ENCODE measurements at places on chromosomes 16 and 17.

DNA sequence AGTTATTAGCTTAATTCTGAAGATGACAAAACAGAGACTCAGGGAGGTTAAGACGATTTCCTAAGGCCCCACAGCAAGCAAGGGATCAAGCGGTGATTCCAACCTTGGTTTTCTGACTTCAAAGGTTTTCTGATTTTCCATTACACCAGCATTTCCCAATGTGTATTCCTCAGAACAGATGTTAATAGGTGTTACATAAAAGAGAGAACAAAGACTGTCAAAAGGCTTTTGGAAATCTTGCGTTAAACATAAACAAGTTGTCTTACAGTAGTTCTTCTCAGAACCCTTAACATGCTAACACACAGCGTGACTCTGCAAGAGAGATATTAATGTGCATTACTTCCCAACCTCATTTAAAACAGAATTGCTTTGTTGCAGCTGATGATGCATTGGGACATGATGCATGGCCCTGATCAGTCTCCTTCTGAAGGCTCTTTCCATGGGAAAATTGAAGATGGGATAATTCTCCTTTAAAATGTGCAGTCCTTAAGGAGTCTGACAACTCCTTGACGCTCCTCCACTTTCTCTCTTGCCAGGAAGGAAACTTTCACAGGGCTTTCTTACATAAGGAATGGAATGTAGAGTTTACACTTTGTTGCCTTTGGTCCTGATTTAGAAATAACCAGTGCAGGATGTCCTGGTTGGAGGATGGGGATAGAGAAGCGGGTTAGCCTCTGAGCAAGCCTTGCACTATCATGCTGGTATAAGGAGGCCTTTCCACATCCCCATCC lies 21.5 kb upstream of the MMD start:
- DNase-seq, result no peak

- DNase-seq, result no peak
Observed at GRCh38 chr17:12693640-12694039, 27.9 kb downstream of the MYOCD start.

- DNase-seq, result peak; percentile 66
Observed at GRCh38 chr16:23679274-23679985, 741 bp downstream of the PLK1 start.

GRCh38 chr17:61254904-61255303 lies 144.7 kb upstream of the TBX2 start:
- DNase-seq, result no peak

DNA sequence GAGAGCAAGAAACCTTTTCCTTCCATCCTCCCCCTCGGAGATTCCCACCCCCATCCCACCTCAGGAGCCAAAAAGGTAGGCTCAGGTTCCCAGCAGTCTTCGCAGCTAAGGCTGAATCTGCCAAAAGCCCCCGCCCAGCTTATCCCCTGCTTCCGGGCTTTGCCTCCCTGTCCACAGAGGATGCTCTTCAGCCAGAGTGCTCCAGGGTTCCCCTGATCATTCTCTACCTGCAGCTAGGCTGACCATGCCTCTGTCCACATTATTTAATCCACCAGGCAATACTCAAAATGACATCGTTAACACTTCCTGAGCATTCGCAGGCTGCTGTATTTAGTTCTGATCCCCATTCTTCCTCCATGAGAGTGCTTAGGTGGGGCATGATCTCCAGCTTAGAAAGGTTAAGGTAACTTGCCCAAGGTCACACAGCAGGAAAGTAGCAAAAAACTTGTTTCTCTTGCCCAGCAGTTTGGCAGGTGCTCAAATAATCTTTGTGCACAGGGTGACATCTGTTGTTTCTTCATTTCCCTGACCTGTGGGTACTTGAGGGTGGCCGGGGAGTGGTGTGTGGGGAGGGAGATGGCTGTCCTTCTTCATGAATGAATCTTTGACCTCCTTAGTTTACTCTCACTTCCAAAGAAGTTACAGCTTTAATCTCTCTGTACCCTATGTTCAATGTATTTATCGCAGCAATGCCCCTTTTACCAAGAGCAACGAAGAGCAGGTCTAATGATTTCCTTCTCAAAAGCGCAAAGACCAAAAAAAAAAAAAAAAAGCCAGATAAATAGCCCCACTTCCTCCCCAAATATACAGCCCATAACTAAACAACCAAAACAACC lies 848 bp upstream of the TBKBP1 start:
- no peak for DNase-seq

- DNase-seq, result no peak
Observed at GRCh38 chr16:4922721-4923342, 14.1 kb downstream of the PPL start.

DNA sequence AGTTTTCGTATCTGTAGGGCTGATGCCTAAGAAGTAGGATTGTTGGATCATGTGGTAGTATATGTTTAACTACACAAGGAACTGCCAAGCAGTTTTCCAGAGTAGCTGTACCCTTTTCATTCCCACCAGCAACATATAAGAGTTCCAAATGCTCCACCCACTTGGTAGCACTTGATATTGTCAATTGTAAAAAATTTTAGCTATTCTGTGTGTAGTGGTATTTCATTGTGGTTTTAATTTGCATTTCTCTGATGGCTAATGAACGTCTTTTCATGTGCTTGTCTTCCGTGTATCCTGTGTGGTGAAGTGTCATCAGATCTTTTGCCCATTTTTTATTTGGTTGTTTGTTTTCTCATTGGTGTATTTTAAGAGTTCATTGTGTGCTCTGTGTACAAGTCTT lies 69.7 kb downstream of the TANC2 start:
- peak; percentile 65 for DNase-seq

DNA sequence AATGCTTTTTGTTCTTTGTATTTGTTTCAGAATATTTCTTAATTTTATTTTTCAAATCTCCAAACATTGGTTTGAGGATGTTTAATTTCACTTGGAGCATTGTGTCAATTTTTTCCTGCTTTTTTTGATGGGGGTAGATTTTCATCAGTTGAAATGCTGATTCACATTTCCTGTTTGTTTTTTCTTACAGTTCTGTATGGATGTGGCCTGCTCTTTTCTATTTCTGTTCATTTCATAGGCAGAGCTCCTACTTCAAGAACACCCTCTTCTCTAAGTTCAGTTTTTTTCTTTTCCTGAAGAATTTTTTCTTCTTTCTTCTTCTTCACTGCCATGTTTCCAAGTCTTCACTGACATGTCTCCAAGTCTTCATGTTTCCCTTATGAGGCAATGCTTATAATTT lies 8.8 kb downstream of the MBTD1 start:
- no peak for DNase-seq

GRCh38 chr17:73719588-73720071 lies 75.4 kb upstream of the SDK2 start:
- DNase-seq, result no peak

DNA sequence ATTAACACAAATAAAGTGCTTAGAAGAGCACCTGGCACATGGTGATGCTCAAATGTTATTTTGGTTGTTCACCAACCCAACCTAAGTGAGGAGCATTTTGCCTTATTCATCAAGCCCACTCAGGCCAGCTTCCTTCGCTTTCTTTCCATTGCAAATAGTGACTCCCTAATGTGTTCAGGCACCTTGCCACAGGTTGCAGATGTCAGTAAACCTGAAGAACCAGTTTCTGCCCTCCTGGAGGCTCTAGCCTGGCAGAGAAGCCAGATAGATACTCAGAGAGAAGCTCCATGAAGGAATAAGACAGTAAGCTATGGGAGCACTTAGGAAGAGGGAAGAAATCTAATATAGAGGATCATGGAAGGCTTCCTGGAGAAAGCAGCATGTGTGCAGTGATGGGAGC lies 23.9 kb downstream of the GPR139 start:
- DNase-seq, result no peak

DNA sequence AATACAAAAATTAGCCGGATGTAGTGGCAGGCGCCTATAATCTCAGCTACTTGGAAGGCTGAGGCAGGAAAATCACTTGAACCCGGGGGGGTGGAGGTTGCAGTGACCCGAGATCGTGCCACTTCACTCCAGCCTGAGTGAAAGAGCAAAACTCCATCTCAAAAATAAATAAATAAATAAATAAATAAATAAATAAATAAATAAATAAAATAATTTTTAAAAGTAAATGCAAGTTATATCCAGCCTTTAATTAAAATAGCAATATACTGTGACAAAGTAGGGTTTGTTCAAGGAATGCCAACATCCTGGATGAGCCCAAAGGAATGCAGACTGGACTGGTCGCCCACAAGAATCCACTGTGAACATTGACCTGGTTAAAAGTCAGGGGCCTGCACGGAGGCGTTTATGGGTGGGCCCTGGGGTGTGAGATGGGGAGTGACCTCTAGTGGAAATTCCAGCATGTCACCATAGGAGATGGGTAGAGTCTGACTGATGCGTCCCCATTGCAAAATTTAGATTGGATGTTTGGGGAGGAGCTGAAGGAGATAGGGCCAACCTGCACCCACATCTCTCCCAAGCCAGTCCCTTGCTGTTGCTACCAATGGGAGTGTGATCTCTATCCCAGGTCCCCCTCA lies 9.7 kb upstream of the PIK3R5 start:
- no peak for DNase-seq
